Umbilical cord (tissue), 2 donors: ENCODE measurements at places on chromosomes 16 and 17. TPM values are rescaled to one million over a fixed set of nuclear protein-coding genes. Genes with fewer than 3 reads are reported as not detected.

GRCh38 chr16:57682809-57683635, 11.6 kb upstream of the DRC7 start:
- DNase-seq: no peak

- DNase-seq: peak; percentile 89
Measured at GRCh38 chr16:66154801-66155200, 211.7 kb upstream of the CDH5 start.

DNA sequence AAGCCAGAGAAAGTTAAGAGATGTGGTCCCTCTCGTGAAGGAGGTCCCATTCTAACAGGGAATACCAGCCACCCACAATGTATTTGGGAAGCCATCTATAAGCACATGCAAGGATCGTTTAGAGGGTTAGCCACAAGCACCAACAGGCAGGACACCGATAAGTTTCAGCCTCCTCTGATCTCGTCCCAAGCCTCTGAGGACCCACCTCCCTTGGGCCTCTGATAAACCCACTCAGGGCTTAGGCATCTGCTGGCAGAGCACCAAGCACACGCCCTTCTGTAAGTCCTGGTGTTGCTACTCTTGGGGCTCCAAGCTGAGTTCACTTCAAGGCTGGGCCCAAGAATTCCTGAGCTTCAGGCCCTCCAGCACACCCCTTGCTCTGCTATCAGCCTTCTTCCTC, 5.4 kb upstream of the PNPO start:
- DNase-seq: peak; percentile 86

- no peak for DNase-seq
Measured at GRCh38 chr17:58153046-58153445, 4.9 kb downstream of the OR4D1 start.

DNA sequence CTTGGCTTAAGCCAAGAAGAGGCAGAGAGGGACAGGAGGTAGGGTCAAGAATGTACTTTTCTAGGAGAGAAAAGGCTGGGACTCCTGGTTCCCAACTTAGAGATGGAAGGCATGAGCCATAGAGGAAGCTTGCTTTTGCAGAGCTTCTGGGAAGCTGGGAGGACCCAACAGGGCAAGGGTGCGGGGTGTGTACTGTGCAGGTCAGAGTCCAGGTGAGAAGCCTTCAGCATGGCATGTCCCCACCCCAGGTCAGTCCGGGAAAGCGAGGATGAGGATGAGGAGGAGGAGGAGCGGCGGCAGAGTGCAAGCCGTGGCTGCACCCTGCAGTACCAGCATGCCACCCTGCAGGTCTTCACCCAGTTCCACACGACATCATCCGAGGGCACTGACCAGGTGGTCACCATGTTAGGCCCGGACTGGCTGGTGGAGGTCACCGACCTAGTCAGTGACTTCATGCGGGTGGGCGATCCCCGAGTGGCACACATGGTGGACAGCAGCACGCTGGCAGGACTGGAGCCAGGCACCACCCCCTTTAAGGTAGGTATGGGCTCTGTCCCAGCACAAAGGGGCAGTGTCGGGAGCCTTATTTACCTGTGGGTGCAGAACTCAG, 55.3 kb downstream of the TMEM132E start:
- DNase-seq: no peak

GRCh38 chr16:64416216-64417005, 705.5 kb downstream of the CDH11 start:
- no peak for DNase-seq

- DNase-seq: no peak
Measured at GRCh38 chr17:8284126-8284525, 4.3 kb upstream of the RANGRF start.

GRCh38 chr16:71474864-71475263, 12.8 kb upstream of the ZNF23 start:
- DNase-seq: no peak

- no peak for DNase-seq
Measured at GRCh38 chr17:76966486-76967181, 98.4 kb downstream of the MGAT5B start.

DNA sequence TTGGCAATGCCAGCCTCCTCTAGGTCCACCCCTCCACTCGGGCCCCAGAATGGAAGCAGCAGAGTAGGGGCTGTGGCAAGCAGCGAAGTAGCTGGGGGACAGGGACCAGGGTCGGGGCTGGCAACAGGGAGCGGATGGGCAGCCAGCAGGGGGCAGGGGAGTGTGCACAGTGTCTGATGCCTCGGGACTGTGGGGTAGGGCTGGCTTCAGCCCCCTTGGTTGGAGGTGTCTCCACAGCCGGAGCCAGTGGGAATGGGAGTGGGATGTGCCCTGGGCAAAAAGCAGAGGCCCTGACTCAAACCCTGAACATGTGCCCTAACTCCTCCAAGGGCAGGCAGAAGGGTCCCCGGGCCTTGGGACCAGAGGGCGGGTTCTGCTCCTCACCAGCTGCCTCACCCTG, 18.5 kb upstream of the ARHGAP27 start:
- no peak for DNase-seq

DNA sequence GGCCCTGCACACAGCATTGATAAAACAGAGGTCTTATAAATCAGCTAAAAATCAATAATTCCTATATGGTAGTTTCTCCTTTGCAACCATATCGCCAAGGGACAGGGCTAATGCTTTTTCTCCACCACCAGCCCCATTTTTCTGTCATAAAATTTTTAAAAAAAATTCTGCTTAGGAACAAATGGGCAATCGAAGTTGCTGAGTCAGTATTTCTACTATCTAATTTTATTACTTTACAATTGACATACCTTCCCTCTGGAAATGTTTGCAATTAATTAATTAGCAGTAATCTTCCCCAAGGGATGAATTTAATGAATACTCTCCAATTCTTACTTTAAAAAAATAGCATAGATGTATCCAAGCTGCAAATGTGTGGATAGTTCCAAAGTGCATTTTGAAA, 1.7 kb upstream of the IRX6 start:
- no peak for DNase-seq

GRCh38 chr16:48384520-48385252, 527 bp downstream of the SIAH1 start:
- peak; percentile 63 for DNase-seq

- no peak for DNase-seq
Measured at GRCh38 chr17:60372790-60373483, 19.0 kb downstream of the USP32 start.

GRCh38 chr16:71626018-71626857, at the start of gene MARVELD3:
Gene MARVELD3 (plus strand): TSS chr16:71626184. CDS start chr16:71626230, 46 bp downstream.
- DNase-seq: peak; percentile 47

GRCh38 chr17:47225911-47226688, 17.0 kb downstream of the MYL4 start:
- DNase-seq: peak; percentile 37

DNA sequence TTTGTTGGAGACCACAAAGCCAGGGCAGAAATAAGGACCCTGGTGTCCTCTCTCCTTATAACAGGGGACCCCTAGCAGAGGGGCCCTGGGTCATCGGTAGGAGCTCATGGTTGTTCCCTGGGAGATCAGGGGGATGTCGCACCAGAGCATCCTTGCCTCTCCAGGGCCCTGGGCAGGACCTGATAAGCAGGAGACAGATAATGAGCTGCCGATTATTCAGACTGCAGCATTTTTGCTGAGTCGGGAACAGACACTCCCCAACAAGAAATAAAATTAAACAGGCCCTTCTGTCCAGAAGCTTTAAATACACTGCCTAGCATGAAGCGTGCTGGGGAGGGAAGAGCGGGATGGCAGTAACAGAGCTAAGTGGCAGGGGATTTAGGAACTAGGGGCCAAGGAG, 15.4 kb upstream of the GFAP start:
- no peak for DNase-seq

GRCh38 chr17:55368706-55369105, 52.9 kb downstream of the MMD start:
- DNase-seq: no peak

GRCh38 chr17:78683408-78683961, 98.6 kb downstream of the CYTH1 start:
- DNase-seq: no peak

DNA sequence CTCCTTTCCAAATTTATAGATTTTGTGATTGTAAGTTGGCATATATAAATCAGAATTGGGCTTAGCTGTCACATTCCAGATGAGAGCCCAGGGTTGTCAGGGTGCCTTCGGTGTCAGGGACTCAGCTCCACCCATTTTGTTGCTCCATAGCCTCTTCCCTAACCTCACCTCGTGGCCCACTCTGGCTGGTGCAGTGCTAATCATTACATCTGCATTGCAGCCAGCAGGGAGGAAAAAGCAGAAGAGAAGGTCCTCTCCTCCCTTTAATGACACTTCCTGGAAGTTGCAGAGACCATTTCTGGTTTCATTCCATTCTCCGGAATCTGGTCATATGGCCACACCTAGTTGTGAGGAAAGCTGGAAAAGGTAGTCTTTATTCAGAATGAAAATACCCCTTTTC, 113.3 kb downstream of the CCT6B start:
- no peak for DNase-seq

- peak; percentile 29 for DNase-seq
Measured at GRCh38 chr16:83420206-83420760, 387.5 kb upstream of the HSBP1 start.

DNA sequence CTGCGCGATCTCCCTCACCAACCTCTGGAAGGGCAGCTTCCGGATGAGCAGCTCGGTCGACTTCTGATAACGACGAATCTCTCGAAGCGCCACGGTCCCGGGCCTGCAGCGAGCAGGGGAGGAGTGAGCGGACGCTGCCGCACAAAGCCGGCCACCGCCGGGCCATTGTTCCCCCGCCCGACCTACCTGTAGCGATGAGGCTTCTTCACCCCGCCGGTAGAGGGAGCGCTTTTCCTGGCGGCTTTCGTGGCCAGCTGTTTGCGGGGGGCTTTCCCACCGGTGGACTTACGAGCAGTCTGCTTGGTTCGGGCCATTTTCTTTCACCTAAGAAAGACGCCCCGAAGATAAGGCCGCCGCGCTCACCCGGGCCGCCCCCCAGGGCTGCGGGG, 5.8 kb upstream of the UNK start:
- no peak for DNase-seq

GRCh38 chr17:81317961-81318605, 23.0 kb upstream of the SLC38A10 start:
- no peak for DNase-seq

DNA sequence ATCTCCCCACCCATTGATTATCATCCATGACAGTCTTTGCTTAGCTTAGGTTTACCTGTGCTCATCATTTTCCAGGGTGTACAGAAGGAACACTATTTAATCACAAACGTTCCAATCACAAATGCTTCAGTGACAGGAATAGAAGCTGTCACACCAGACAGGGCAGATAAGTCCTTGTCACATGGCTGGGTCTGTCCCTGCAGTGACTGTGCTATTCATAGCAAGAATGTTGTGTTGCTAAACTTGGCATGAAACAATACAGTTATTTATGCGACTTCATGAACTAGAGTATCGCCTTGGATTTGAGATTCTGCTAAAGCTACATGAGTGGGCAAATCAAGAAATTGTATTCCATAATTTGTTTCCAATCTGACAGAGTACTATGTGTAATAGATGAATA, 108.4 kb downstream of the CDH13 start:
- peak; percentile 6 for DNase-seq

DNA sequence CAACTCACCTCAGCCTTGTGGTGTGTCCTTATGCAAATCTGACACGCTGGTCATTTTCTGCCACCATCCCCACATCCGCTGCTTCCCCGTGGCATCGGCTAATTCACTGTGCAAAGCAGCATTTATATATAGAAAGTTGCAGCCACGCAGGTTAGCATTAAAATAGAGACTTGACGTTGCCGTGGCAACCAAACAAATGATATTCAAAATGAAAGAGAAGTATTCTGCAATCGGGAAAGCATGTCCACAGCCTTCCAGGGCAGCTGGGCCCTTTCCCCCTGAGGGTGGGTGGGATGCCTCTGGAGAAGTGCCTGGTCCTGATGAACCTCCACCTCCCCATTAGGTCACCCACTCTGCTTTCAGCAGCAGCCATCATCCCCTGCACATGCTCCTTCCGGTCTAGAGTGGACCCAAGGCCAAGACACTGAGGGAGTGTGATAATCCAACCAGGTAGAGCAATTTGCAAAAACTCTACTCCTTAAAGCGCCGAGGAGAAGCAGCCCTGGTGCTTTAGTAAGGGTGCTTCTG, 138.7 kb downstream of the GAS7 start:
- peak; percentile 64 for DNase-seq

GRCh38 chr16:24282141-24282540, 26.0 kb downstream of the CACNG3 start:
- no peak for DNase-seq

GRCh38 chr17:10089196-10089804, 109.1 kb downstream of the GAS7 start:
- peak; percentile 65 for DNase-seq

DNA sequence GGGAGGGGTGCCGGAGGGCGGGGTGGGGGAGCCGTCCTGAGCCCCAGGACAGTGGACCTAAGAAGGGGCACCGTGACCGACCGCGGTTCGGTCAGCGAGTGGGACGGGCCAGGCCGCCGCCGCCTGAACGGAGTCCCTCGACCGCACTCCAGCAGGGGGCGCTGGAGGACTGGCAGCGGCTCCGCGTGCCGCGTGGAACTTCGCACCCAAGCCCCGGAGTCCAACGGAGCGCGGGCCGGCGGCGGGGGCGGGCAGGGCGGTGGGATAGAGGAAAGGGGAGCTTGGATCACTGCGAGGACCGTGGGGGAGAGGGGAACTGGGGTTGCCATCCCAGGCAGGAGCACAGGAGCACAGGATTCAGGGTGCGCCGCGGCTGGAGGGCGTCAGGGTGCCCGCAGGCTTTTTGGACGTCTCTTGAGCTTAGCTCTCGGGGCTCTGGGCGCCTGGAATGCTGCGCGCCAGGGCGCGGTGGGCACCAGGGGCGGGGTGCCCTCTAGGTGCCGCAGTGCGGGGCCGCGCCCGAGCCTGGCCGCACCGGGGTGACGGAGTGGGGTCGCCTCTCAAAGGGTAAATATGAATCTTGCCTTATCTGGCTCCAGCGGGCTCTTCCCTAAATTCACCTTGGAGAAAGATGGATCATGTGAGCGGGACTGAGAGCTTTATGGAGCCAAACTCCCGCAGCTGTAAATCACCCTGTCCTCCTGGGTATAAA, 379 bp upstream of the OTOP2 start:
- DNase-seq: no peak

Gene C17orf107
- 11.3 TPM for total RNA-seq

Gene PAM16
- 1.7 TPM for total RNA-seq

Gene TBX6
- total RNA-seq: 0.48 TPM

Gene MTHFSD
- 8.7 TPM for total RNA-seq

Gene SLC16A11
- total RNA-seq: 2.9 TPM

Gene SCN4A
- total RNA-seq: under 0.01 TPM

Gene WIPF2
- total RNA-seq: 7.0 TPM

Gene HBQ1
- total RNA-seq: not detected

Gene GP1BA
- total RNA-seq: 0.72 TPM

Gene VMO1
- total RNA-seq: not detected

Gene FBXO39
- 5.5 TPM for total RNA-seq

Gene CEMP1
- total RNA-seq: 0.96 TPM

Gene BAIAP2
- total RNA-seq: 8.4 TPM

Gene WFIKKN1
- 1.4 TPM for total RNA-seq

Gene SLC12A3
- 0.96 TPM for total RNA-seq

Gene GDPD3
- total RNA-seq: not detected

Gene CCDC200
- total RNA-seq: not detected
